ENCODE measurements at places on chromosomes 6 and 20. TPM values are rescaled to one million over a fixed set of nuclear protein-coding genes. Genes with fewer than 3 reads are reported as not detected.

DNA sequence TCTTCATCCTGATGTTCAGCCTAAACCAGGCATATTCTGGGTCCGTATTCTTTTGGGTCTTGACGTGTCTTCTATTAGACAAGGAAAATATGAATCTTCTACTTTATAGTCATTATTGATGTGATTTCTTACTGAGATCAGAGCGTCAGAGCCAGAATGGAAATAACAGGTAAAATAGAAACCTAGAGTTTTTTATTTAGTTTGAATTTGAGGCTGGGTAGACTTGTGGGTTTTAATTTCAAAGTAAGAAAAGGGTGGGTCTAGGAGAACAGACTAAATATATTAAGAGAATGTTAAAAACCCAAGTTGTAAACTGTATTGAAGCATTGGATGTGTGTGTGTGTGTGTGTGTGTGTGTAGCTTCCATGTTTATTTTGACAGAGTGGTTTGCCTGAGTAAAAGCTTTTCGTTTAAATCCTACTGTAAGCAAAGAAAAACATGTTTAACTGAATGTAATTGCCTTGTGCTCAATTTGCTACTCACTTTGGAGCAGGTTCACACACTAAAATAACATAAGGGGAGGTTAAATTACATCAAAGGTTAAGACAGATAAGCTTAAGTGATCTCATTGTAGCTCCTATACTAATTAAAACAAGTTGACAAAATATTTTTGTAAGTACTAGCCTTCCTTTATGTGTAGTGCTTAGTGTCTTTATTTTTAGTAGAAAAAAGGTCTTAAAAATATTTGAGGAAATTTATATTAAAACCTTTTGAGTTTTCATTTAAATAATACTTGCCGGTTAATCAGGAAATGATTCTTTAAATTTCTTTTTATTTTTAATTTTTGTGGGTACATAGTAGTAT, 17.4 kb downstream of the HECA start:
- no peak for DNase-seq
- peaks cover 26% of the 10 kb centered on the region for H3K36me3 ChIP-seq
- peaks cover 77% of the 10 kb centered on the region for H3K4me1 ChIP-seq
- peak overlapping the region; percentile 71 for H3K4me3 ChIP-seq
- H3K27ac ChIP-seq: peak overlapping the region; percentile 95

DNA sequence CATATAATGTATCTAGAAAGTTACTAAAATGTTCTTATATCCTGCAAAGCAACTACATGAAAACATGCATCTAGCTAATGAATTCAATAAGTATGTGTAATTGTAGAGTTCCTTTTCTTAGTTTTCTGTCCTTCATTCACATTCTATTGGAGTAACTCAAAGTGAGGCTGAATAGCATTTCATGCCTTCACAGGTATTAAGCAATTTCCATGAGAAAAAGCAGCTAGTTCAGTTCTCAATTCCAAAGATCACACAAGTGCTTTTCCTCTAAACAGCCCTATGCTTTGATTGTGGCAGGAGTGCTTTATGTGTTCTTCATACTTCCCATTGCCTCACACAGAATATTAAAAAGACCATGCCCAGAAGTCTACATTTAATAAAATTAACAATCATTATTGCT, 274.9 kb downstream of the RFPL4B start:
- no peak overlapping the region for H3K4me3 ChIP-seq
- no peaks in the 10 kb centered on the region for H3K4me1 ChIP-seq
- H3K27ac ChIP-seq: no peak overlapping the region
- H3K27me3 ChIP-seq: no peaks in the 10 kb centered on the region
- no peak for DNase-seq

DNA sequence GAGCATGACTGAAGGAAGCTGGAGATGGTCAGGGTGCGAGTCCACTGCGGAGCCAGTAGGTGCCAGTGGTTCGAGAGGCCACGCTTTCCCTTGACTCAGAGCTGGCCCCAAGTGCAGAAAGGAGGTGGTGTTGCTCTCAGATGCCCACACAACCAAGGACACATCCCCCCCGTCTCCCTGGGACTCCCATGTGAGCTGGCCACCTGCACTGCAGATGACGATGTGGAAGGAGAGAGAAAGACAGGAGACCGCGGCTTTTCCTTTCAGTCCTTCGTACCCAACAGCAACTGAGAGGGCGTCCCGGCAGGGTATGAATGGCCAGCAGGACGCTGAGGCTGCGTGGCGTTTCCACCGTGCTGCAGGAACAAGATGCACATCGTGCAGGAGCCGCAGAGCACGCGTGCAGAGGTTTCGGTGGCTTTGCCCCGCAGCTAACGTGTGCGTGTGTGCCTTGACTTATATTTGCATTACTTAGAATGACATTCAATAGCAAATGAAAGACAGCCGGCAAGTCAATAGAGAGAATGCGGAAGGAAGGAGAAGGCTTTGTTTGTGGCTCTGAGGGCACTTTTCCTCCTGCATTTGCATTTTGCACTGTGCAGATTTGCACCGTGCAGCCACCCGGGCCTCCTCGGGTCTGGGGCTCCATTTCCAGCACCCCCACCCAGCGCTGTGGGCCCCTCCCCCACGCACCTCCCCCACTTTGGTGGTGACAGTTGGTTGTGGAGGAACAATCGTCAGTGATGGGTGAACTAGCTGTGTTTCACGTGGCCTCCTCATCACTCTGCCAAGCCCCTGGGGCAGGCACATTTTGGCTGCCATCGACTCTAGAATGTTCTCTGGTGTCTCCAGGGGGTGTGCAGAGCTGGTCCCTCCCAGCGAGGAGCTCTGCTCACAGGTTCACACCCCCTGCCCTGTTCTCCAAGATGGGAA, 26.4 kb upstream of the BHLHE23 start:
- H3K36me3 ChIP-seq: no peaks in the 10 kb centered on the region
- H3K27ac ChIP-seq: no peak overlapping the region
- H3K27me3 ChIP-seq: peaks cover 11% of the 10 kb centered on the region
- DNase-seq: no peak
- H3K4me1 ChIP-seq: peaks cover 6% of the 10 kb centered on the region

- no peak for DNase-seq
- H3K27me3 ChIP-seq: no peaks in the 10 kb centered on the region
- no peaks in the 10 kb centered on the region for H3K36me3 ChIP-seq
These were observed 20.1 kb downstream of the ECT2L start for GRCh38 chr6:138815797-138816528.

GRCh38 chr6:161226009-161226964, 47.6 kb downstream of the AGPAT4 start:
- peak; percentile 39 for DNase-seq
- peak overlapping the region; percentile 19 for H3K4me3 ChIP-seq
- H3K27ac ChIP-seq: peak overlapping the region; percentile 87
- H3K36me3 ChIP-seq: peaks cover 21% of the 10 kb centered on the region
- H3K27me3 ChIP-seq: no peaks in the 10 kb centered on the region
- peaks cover 55% of the 10 kb centered on the region for H3K4me1 ChIP-seq

DNA sequence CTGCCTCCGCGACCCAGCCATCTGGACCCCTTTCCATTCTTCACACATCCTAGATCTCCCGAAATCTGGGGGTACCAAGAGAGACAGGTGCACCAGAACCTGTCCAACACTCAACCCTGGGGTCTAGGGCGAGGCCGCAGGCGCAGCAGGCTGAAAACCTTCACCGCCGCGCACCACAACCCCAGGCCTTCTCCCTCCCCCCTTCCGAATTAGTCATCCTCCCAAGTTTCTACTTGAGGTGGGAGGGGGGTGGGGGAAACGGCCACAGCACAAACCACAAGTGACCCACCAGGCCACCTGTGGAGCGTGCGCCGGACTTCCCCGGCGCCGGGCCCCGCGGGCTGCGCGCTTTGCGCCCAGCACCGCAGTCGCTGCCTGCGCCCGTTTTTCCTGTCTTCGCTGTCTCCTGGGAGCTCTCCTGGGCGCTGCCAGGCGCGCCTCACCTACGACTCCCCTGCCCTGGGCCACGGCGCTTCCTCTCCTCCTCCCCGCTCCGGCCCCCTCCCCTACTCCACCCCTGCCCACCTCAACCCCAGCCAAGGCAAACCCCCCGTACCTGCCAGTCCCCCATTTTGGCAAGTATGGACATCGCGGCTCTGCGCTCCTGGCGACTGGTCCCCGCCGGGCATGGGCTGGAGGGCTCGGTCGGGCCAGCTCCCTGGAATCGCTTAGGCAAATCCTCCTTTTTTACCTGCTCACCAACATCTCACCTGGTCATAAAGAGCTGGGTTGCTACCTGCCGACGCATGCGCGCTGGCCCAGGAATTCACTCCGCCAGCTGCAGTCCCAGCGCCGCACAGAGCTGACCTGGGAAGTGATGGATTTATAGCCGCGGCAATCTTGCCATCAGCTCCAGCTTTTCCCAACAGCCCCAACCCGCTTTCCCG, 4.2 kb upstream of the TFAP2A start:
- no peak overlapping the region for H3K4me3 ChIP-seq
- peaks cover 95% of the 10 kb centered on the region for H3K27me3 ChIP-seq
- H3K27ac ChIP-seq: no peak overlapping the region

DNA sequence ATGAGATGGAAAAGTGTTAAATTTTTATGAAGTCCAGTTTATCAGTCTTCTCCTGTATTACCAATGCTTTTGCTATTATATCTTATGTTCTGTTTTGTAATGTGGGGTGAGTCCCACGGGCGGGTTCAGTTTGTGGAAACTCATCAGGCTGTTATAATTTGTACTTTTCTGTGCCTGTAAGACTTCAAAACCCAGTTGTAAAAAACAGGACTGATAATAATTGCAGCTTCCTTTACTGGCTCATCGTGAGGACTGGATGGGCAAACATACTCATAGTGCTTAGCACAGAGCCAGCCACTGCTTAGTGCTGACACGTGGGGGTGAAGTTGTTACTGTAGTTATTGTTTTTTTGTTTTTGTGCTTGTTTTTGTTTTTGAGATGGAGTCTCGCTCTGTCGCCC, 45.6 kb downstream of the TGM2 start:
- peaks cover 18% of the 10 kb centered on the region for H3K27me3 ChIP-seq
- no peak for DNase-seq
- H3K4me3 ChIP-seq: no peak overlapping the region
- H3K36me3 ChIP-seq: no peaks in the 10 kb centered on the region
- H3K4me1 ChIP-seq: peaks cover 5% of the 10 kb centered on the region

DNA sequence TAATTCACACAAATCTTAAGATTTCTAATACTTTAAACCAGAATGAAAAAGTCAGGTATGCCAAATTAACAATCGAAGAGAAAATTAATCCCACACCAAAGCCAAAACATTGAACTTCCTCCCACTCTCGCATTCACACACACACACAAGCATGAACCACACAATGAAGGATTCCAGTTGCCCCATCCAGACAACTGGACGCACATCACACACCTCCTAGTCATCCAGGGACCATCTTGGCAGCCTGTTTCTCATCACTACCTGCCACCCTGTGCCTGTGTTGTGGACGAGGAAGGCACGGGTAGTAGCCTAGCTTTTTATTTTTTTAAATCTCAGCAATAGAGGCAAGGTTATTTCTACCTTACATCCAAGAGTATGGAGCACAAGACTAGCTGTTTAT, 15.2 kb downstream of the B4GALT5 start:
- no peak overlapping the region for H3K4me3 ChIP-seq
- no peaks in the 10 kb centered on the region for H3K27me3 ChIP-seq
- peak overlapping the region; percentile 25 for H3K27ac ChIP-seq
- H3K36me3 ChIP-seq: peaks cover 14% of the 10 kb centered on the region
- peaks cover 58% of the 10 kb centered on the region for H3K4me1 ChIP-seq

DNA sequence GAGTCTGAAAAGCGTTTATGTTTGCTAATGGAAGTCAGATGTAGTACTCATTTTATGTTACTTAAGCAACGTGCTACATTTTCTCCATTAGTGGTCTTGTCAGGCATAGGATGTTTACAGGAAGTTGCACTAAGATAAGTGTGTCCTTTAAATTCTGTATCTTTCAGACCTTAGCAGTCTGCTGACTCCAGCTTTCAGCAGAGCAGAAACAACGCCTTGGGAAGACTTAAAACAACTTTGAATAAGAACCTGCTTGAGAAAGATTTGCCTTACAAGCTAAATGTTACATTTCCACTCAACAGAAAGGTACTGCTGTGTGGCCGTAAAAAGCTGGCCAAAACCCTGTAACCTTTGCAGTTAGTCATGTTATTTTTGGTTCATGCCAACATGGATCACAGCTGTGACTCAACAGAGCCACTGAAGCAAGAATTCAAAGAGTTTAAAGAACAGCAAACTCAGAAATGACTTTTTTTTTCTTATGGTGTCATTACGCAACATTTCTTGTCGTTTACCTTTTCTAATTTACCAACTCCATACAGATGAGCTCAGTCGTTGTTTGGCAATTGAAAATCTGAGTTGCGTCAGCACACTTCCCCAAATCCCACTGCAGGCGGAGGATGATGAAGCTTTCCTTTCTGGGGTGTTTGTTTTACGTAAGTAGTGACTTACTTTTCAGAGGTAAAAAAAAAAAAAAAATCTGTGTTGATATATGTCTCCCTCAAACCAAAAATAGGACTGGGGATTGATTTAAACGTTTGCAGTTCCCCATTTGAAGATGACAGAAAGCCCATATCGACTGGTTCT, 27.9 kb upstream of the BMP6 start:
- peaks cover 12% of the 10 kb centered on the region for H3K4me1 ChIP-seq
- peak overlapping the region; percentile 81 for H3K27ac ChIP-seq
- no peaks in the 10 kb centered on the region for H3K27me3 ChIP-seq
- H3K36me3 ChIP-seq: no peaks in the 10 kb centered on the region
- no peak for DNase-seq

GRCh38 chr6:156827382-156827781, 50.2 kb downstream of the ARID1B start:
- no peak for DNase-seq
- peaks cover 37% of the 10 kb centered on the region for H3K4me1 ChIP-seq
- H3K27me3 ChIP-seq: no peaks in the 10 kb centered on the region

Gene GSTA2
- total RNA-seq: not detected

- no peak overlapping the region for H3K27ac ChIP-seq
- H3K4me1 ChIP-seq: no peaks in the 10 kb centered on the region
- no peaks in the 10 kb centered on the region for H3K36me3 ChIP-seq
- H3K4me3 ChIP-seq: no peak overlapping the region
- H3K27me3 ChIP-seq: peaks cover 11% of the 10 kb centered on the region
These were observed 202.1 kb downstream of the ANKRD60 start for GRCh38 chr20:58026361-58026760.

DNA sequence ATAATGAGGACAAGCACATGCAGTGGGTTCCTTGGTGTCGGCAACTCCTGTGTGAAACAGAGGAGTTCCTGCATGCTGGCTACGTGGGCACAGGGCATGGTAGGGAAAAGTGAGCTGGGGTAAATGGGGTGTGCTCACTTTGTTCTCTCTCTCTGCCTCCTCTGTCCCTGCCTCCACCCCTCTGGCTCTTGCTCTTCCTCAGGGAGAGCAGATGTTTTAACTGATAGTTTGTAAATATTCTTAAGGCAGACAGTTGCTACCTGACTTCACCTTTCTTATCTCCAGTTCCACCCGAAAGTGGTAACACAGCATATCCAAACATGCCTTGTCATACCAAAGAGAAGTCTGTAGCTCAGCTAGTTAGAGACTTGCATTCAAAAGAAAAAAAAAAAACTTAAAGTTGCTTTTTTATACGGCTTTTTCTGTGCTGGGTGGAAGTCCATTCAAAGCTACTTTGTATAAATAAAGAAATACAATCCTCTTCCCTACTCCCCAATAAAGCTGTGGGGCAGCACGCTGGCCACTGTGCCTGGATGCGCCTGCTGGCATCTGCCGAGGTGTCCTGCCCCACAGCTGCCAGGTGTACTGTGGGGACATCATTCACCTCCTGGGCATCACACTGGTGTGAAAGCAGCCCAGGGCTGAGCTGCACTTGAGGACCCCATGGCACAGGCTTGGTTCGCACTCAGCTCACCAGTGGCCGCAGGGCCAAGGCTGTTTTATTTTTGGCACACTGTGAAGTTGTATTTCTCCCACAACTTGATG, 93.6 kb downstream of the FOXC1 start:
- H3K27me3 ChIP-seq: no peaks in the 10 kb centered on the region
- H3K4me1 ChIP-seq: no peaks in the 10 kb centered on the region
- no peak overlapping the region for H3K27ac ChIP-seq
- no peak overlapping the region for H3K4me3 ChIP-seq
- no peak for DNase-seq
